ENCODE measurements at places on chromosomes 2 and 18. TPM values are rescaled to one million over a fixed set of nuclear protein-coding genes. Genes with fewer than 3 reads are reported as not detected.
A peak's percentile ranks its signal among the peaks of the same experiment; 100 is the strongest.

CXCR1 gene
- total RNA-seq = 2.1 TPM

- no peak for DNase-seq
Observed at GRCh38 chr2:1749489-1750119, 5.3 kb upstream of the PXDN start.

DNA sequence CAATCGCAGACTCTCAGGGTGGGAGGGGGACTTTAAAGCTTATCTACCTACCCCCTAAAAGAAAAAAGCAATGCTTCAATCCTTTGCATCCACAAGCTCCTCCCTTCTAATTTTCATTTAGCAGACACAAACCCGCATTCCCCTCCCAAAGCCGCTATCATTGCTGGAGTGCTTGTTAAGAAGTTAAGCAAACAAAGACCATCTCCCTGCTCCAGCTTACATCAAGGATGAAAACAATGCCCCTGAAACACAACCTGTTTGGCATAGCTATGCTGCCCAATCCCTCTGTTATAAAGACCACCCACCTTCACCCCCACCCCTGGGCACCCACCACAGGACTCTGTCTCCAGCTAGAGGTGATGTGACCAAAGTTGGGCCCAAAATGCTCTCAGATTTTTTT, 33.0 kb downstream of the REEP1 start:
- no peak for DNase-seq

- DNase-seq = no peak
Observed at GRCh38 chr2:84077496-84077895, 381.6 kb downstream of the SUCLG1 start.

- no peak for DNase-seq
Observed at GRCh38 chr2:69914950-69915945, at the start of gene MXD1. Gene MXD1, plus strand, starts transcription at chr2:69915109. Its CDS starts 222 bp downstream, at chr2:69915331.

DNA sequence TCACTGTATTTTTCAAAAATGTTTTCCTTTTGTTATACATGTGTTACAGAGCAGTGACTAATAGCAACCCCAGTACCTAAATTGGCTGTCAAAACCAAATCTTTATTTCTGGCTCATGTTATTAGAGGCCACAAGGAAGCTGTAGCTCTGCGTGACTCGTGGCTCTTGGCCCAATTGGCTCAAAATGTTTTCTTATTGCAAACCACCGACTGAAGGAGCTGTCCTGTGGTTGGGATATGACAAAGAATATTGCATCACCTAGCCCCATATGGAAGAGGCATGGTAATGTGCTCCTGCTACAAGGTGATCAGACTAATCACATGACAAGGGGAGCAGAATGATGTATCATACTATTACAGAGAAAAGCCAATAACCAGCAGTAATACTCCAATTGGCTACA, 1058.5 kb downstream of the CBLN2 start:
- DNase-seq = no peak

DNA sequence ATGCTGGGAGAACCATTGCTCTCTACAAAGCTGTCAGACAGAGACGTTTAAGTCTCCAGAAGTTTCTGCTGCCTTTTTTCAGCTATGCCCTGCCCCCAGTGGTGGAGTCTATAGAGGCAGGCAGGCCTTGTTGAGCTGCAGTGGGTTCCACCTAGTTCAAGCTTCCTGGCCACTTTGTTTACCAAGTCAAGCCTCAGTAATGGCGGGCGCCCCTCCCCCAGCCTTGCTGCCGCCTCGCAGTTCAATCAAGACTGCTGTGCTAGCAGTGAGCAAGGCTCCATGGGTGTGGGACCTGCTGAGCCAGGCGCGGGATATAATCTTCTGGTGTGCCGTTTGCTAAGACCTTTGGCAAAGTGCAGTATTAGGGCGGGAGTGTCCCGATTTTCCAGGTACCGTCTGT, 52.7 kb upstream of the SCYGR2 start:
- DNase-seq = no peak

GRCh38 chr18:58288921-58289797, 245.1 kb downstream of the NEDD4L start:
- no peak for DNase-seq

DNA sequence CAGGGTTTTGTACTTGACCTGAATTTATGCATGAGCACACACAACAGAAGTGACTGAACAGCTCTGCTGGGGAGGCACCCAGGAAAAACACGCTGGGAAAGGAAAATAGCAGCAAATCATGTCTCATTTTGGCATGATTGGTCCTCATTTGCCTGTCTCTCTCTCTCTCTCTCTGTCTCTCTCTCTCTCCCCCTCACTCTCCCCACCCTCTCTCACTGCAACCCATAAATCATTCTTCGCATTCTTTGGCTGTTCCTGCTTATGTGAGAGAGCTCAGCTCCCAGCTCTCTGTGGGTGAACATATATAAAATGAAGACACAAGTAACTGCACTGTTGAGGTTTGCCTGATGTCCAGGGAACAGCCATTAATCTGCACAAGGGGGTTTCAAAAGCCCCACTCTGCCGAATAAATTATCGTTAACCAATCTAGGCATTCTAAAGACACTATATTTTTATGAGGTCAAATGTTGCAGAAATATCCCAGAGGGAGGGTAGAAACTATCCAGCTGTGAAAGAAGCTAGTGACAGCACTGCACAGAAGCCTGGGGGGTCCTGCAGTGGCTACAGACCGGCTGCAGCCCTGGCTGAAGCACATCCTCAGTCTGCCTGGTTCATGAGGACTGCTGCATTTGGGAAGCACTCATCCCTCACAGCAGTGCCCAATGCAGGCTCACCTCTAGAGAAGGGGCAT, 260.3 kb downstream of the AFF3 start:
- DNase-seq = peak; percentile 83
